Daoy (cell line): ENCODE measurements at places on chromosomes 2 and 18. TPM values are rescaled to one million over a fixed set of nuclear protein-coding genes. Genes with fewer than 3 reads are reported as not detected.

SULT1C4 gene
- total RNA-seq: not detected in 2 replicates

TRPM8 gene
- total RNA-seq: 0.06 and 0.12 TPM in 2 replicates

NTSR2 gene
- not detected in 2 replicates for total RNA-seq

TCF23 gene
- total RNA-seq: not detected in 2 replicates

RNF144A gene
- 10.3 and 17.1 TPM in 2 replicates for total RNA-seq

TRAPPC12 gene
- 53.0 and 58.9 TPM in 2 replicates for total RNA-seq

CDCA7 gene
- total RNA-seq: 18.0 and 24.8 TPM in 2 replicates

ASPRV1 gene
- 0.80 and 1.2 TPM in 2 replicates for total RNA-seq

MARS2 gene
- 7.7 and 8.5 TPM in 2 replicates for total RNA-seq

ATOH8 gene
- 10.0 and 17.7 TPM in 2 replicates for total RNA-seq

DSG3 gene
- total RNA-seq: not detected in 2 replicates

PLGLB2 gene
- total RNA-seq: 0.11 and 0.74 TPM in 2 replicates

HRH4 gene
- total RNA-seq: 0.06 TPM in 1 of 2 replicates, not detected in the other

GNLY gene
- not detected in 2 replicates for total RNA-seq

ACSL3 gene
- 62.9 and 76.2 TPM in 2 replicates for total RNA-seq

HOXD12 gene
- 0.46 TPM in 1 of 2 replicates, not detected in the other for total RNA-seq

TFCP2L1 gene
- total RNA-seq: 0.51 and 1.3 TPM in 2 replicates

IL36B gene
- not detected in 2 replicates for total RNA-seq

FKBP1B gene
- 0.98 and 8.5 TPM in 2 replicates for total RNA-seq

FBXO11 gene
- total RNA-seq: 16.4 and 48.1 TPM in 2 replicates

LAMA1 gene
- 2.6 and 4.4 TPM in 2 replicates for total RNA-seq
